ENCODE measurements at places on chromosomes 13 and 19. TPM values are rescaled to one million over a fixed set of nuclear protein-coding genes. Genes with fewer than 3 reads are reported as not detected.

DNA sequence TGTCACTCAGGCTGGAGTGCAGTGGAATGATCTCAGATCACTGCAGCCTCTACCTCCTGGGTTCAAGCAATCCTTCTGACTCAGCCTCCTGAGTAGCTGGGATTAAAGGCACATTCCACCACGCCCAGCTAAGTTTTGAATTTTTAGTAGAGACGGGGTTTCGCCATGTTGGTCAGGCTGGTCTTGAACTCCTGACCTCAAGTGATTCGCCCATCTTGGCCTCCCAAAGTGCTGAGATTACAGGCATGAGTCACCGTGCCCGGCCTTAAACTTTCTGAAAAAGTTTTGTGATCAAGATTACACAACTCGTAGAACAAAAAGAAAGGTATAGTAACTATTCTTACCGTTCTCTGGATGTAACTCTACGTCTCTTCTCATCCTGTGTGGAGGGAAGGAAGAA is 21.2 kb downstream of the DNMT1 start:
- H3K36me3 ChIP-seq: peaks cover 98% of the 10 kb centered on the region
- no peaks in the 10 kb centered on the region for H3K4me1 ChIP-seq
- no peak for DNase-seq

Gene BRCA2
- 0.39 TPM for total RNA-seq

Gene RAD23A
- total RNA-seq: 109 TPM

- no peak overlapping the region for H3K4me3 ChIP-seq
- H3K4me1 ChIP-seq: no peaks in the 10 kb centered on the region
- no peak for DNase-seq
- no peaks in the 10 kb centered on the region for H3K27me3 ChIP-seq
- no peaks in the 10 kb centered on the region for H3K36me3 ChIP-seq
Measured at GRCh38 chr13:75445717-75446499, 36.1 kb downstream of the TBC1D4 start.

Gene THAP8
- 20.5 TPM for total RNA-seq

Gene ZNF155
- total RNA-seq: 7.2 TPM

Gene ZNF69
- total RNA-seq: 9.9 TPM

Gene KIRREL2
- not detected for total RNA-seq

GRCh38 chr13:75195495-75196146 is 286.3 kb downstream of the TBC1D4 start:
- H3K36me3 ChIP-seq: no peaks in the 10 kb centered on the region
- no peak overlapping the region for H3K27ac ChIP-seq
- H3K27me3 ChIP-seq: no peaks in the 10 kb centered on the region
- no peak overlapping the region for H3K4me3 ChIP-seq
- peaks cover 3% of the 10 kb centered on the region for H3K4me1 ChIP-seq
- DNase-seq: no peak

DNA sequence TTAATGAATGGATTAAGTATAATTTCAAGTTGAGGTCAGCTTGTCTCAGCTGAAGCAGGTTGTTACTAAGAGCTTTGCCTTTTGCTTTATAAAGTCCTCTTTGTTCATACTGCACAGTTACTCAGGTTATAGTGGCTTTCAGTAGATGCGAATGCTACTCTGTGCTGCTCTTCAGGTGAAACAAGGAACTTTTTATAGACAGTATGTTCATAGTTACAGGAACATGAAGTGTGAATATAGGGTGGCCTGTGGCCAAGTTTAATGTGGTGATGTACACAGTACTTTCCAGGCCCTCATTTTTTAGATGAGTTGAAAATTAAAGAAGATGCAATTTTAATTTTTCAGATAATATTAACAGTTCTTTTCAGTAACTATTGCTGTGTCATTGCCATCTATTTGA is 20.8 kb downstream of the SUGT1 start:
- H3K4me3 ChIP-seq: no peak overlapping the region
- no peaks in the 10 kb centered on the region for H3K36me3 ChIP-seq
- no peaks in the 10 kb centered on the region for H3K4me1 ChIP-seq

Gene LSR
- total RNA-seq: 34.9 TPM

Gene RGS9BP
- 0.60 TPM for total RNA-seq

GRCh38 chr19:810883-811489 is 10.8 kb downstream of the PLPPR3 start:
- no peak overlapping the region for H3K27ac ChIP-seq
- no peak overlapping the region for H3K4me3 ChIP-seq
- DNase-seq: no peak
- H3K4me1 ChIP-seq: no peaks in the 10 kb centered on the region
- peaks cover 4% of the 10 kb centered on the region for H3K36me3 ChIP-seq

GRCh38 chr19:44552324-44552723 is 22.8 kb upstream of the CEACAM20 start:
- no peak for DNase-seq
- no peaks in the 10 kb centered on the region for H3K36me3 ChIP-seq
- H3K27ac ChIP-seq: no peak overlapping the region
- no peaks in the 10 kb centered on the region for H3K4me1 ChIP-seq
- no peaks in the 10 kb centered on the region for H3K27me3 ChIP-seq
- no peak overlapping the region for H3K4me3 ChIP-seq

Gene FUT6
- not detected for total RNA-seq

Measured in tibial nerve (tissue), 4 donors.